Stimulated activated CD4-positive, alpha-beta T cell treated with anti-CD3 and anti-CD28 coated beads, TNF-alpha, amount 100 ng/mL, for 24 hours (primary cell): ENCODE measurements at places on chromosomes 5 and 9.

- DNase-seq: no peak
Measured at GRCh38 chr5:44048276-44048984, 340.8 kb downstream of the FGF10 start.

GRCh38 chr5:148899993-148900392, 73.6 kb downstream of the ADRB2 start:
- no peak for DNase-seq

GRCh38 chr5:149217096-149217802, 54.4 kb upstream of the AFAP1L1 start:
- DNase-seq: no peak

DNA sequence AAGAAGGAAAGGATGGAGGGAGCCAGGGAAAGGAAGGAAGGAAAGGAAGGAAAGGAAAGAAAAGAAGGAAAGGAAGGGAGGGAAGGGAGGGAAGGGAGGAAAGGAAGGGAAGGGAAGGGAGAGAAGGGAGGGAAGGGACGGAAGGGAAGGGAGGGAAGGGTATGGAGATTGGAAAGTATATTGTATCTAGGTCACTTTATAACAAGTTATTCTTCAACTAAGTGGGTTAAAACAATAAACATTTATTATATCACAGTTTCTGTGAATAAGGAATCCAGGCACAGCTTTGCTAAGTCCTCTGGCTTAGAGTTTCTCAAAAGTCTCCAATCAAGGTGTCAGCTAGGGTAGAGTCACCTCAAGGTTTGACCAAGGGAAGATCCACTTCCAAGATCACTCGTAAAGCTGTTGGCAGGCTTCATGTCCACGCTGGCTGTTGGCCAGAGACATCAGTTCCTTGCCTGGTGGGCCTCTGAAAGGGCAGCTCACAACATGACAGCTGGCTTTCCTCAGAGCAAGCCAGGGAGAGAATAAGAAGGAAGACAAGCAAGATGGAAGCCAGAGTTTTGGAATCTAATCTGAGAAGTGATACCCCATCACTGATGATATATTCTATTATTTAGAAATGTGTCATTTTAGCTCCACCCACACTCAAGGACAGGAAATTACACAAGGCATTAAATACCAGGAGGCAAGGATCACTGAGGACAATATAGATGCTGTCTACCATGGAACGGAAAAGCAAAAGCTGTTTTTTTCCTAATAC, 105.1 kb downstream of the DEPDC1B start:
- no peak for DNase-seq

DNA sequence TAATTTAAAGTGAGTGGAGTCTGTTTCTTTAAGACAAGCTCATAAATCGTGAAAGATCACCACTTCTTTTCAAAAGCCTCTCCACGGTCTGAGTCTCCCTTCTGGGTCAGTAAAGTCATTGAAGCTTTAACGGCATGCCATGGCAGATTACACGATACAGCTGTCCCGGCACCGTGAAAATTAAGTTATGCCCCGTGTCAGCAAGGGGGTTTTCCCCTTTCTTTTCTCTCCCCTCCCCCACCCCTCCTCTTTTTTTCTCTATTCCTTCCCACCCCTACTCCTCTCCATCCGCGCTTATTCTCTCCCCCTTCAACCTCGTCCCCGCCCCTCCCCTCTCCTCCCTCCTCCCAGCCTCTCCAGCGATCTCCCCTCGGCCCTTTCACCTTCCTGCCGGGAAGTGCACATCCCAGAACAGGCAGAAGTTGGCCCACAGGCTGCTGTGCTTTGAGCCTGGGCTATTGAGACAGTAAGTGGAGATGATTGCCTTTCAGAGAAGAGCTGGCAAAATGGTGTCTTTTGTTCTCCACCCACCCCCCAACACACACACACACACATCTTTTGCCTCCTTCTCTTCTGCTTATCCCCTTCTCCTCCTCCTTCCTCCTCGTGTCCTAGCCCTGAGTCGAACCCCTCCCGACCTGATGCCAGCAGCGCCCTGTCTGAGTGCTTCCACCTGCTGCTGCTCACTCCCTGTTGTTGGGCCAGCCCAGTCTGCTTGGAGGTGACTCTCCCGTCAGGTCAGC, 44.1 kb downstream of the GAS1 start:
- DNase-seq: no peak

GRCh38 chr5:142366007-142366406, 41.2 kb upstream of the SPRY4 start:
- no peak for DNase-seq

- no peak for DNase-seq
Measured at GRCh38 chr5:134258896-134259295, 33.0 kb upstream of the PPP2CA start.

- no peak for DNase-seq
Measured at GRCh38 chr5:61419106-61419505, 87.0 kb downstream of the ZSWIM6 start.

GRCh38 chr5:61254969-61255555, 77.0 kb upstream of the ZSWIM6 start:
- no peak for DNase-seq

GRCh38 chr5:95850391-95850894, 27.9 kb upstream of the GLRX start:
- no peak for DNase-seq

- no peak for DNase-seq
Measured at GRCh38 chr5:160306696-160307095, 5.7 kb downstream of the CCNJL start.

DNA sequence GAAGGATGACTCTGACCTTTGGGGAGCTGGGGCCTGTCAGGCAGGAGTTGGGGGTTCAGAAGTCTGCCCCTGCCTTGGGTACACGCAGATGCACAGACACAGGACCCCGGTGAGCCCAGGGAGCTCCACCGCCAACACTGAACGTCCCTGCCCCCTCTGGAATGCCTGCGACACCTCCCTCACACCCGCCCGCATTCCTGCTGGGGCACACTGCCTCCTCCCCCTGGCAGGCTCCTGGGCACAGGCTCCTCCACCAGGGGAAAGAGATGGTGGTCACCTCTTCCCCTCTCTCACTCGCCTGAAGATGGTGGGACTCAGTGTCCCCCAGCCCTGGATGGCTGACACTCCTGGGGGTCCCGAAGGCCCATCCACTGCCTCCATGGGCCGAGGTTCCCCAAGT, 12.0 kb downstream of the CRB2 start:
- no peak for DNase-seq

DNA sequence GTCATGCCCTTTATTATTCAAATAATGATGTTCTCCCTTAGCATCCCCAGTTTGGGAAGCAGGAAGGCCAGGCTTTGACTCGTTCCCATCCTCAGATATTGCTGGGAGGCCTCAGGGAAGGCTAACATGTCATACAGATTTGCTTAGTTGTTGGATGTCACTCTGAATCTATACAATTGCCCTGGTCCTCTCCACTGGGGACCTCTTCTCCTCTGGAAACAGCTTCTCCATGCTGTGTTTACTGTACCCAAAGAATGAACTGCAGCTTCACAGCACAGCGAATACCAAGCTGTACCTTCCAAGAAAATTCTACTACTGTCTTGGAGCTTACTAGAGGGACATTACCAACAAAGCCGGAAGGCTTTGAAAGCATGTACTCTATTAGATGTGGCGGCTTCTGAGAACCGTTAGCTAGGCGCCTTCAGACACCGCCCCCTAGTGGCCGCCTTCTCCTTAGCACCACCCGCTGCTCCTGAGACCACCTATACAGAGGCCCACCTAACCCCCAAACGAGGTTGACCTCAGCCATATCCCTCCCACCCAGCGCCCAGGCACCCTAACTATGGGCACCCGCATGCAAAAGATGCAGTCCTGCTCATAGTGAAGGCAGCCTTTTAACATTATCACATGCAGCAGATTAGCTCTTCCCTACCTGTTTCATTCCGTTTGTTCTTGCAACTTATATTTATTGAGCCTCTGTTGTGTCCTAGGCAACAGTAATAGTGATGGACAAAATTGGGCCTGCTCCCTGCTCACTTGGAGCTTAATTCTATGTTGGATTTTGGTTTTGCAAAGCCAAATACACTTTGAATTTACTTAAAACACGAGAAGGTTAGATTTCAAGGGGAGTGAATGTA, 34.9 kb upstream of the FOXI1 start:
- no peak for DNase-seq

DNA sequence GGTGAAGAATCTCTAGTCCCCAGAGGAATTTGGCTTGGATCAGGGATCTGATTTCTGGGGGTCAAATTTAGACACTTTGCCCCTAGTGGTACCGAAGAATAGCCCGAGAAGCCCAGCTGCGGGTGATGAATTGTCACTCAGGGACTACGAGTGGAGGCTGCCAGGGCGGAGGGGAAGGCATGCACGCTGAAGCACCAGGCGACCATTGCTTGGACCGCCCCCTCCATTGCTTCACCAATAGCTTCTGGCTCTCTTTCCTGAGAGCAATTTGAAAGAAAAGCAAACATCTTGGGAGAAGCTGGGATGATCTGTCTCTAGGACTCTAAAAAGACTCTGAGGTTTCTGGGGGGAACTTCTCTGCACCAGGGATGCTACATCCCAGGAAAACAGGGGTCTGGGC, 137.6 kb downstream of the CRB2 start:
- no peak for DNase-seq

DNA sequence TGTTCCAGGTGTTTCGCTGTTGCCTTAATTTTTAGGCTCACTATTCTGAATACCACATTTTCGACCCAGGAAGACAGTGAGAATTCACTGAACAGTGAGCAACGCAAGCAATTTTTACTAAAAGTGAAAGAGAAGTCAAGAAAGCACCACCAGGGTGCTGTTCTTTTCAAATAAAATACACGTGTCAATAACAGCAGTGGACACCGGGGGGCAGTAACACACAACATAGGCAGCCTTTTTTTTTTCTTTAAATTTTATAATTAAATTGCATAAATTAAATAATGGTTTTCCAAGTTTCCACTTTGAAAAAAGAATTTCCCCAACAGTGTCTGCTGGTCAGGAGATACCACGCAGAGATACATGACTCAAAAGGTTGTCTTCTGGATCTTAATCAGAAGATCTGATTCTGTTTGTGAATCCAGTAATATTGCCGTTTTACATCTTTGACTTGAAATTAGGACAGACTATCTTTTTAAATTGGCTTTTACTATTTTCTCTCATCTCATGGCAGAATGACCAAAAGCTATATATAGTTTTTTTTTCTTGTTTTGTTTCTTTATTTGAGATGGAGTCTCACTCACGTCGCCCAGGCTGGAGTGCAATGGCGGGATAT, 47.1 kb upstream of the SH3GL2 start:
- DNase-seq: no peak

DNA sequence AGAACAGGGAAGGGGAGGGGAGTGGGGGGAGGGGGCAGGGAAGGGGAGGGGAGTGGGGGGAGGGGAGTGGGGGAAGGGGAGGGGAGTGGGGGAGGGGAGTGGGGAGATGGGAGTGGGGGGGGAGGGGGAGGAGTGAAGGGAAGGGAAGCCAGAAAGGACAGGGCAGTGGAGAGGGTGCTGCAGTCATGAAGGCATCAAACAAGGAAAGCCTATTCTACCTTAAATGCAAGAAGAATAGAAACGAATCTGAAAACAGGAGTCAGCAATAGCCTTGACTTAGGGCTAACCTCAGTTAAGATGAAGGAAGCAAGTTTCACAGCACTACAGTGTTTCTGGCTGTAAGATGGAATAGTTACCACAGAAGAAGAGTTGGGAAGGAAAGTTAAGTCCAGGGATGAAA, 59.5 kb downstream of the CAMSAP1 start:
- no peak for DNase-seq
